Muscle of back (tissue), 13 donors: ENCODE measurements at places on chromosomes 6 and 20. TPM values are rescaled to one million over a fixed set of nuclear protein-coding genes. Genes with fewer than 3 reads are reported as not detected.

Gene PCMTD2
- 44.3 TPM for polyA plus RNA-seq

Gene SLC44A4
- not detected for polyA plus RNA-seq

Gene BEND3
- 3.3 TPM for polyA plus RNA-seq

Gene ZNF311
- 2.4 TPM for polyA plus RNA-seq

Gene TREM1
- polyA plus RNA-seq = 0.17 TPM

Gene SSTR4
- polyA plus RNA-seq = not detected

Gene DEF6
- polyA plus RNA-seq = 3.1 TPM

Gene PKIB
- polyA plus RNA-seq = 0.89 TPM

Gene STAU1
- polyA plus RNA-seq = 62.4 TPM

Gene RSPO4
- polyA plus RNA-seq = 0.11 TPM

Gene PRSS35
- polyA plus RNA-seq = 86.4 TPM

Gene HSPA1L
- polyA plus RNA-seq = 3.9 TPM
